HCEC 1CT (cell line): ENCODE measurements at places on chromosomes 5 and 9.
A peak's percentile ranks its signal among the peaks of the same experiment; 100 is the strongest.

GRCh38 chr5:45696206-45696836, at the start of gene HCN1:
Gene HCN1 (minus strand): TSS chr5:45696380.
- DNase-seq: no peak

DNA sequence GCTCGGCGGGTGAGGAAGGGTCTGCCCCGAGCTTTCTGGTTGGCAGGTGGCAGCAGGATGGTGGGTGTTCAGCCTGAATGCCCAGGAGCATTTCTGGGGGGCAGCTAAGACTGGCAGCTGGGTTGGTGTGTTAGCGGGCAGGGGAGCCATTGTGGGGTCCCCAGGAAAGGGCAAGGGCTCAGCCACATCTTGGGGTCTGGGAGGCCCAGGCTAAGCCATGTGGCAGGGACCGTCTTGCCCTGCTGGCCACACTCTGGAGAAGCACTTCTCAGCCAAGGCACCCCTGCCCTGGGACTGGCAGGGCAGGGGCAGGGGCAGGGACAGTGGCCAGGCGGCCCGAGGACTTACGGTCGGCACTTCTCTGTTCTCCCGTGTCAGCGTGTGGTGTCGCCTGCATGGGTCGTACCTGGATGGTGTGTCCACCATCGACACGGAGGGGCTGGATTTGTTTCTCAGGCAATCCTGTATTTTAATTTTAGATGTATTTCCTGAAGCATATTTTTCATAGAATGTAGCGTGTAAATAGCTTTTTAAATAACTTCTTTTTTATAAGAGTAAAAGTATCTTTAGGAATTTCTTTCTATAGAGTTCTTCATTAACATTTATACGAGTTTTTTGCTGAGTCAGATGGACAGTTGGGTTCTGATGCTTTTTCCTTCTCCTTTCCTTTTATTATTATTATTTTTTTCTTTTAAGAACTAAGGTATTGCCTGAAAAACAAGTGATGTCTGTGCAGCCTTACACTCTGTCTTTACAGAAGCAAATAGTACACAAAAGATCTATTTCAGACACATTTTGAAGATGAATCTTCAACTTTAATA, 102.0 kb downstream of the PHF2 start:
- no peak for DNase-seq

- DNase-seq: no peak
These were observed 7.7 kb downstream of the FBXO38 start for GRCh38 chr5:148391422-148391821.

DNA sequence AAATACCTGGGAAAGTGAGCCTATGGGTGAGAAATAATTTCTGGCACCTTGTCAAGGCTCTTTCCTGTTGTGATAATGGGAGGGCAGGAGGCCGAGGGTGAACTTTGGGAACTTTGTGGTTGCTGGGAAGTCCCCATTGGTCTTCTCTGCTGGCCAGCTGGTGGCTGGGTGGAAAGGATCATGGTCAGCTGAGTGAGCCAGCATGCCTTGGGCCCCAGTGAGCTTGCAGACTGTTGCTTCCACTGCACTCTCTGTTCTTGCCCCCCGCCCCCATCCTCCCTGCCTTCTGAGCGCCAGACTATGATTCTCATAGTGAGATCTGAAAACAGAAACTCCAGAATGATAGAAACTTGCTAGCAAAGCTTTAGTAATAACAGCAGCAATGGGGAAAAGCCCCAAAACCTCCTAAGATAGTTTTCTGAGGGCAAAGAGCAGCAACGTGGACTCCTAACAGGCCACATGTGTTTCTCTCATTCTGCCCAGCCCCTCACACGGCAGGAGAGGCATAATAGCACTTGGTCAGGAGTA, 139.2 kb upstream of the SMARCA2 start:
- DNase-seq: no peak

DNA sequence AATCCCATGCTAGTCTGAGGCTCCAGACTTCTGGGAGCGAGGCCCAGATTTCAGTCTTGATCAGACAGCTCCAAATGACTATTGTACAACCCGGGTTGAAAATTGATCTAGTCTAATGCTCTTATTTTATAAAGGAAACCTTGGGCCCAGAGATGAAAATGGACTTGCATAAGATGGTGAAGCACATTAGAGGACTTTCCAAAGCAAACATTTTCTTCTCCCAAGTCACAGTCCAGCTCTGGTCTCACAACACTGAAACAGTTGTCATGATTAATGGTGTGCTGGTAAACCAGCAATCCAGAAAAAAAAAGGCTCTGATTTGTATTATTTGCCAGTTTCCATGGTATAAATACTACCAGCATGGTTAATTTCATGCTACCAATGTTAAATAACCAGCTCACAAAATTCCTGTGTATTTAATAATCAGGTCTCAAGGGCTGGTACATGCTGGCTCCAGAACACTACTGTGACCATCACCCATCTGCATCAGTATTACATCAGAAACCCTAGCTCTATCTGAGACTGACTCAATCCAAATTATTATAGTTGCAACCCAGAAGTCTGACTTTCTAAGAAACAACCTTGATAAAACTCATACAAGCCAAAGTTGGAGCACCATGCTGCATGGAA, 32.5 kb upstream of the ABLIM3 start:
- DNase-seq: no peak

- DNase-seq: no peak
These were observed 2.0 kb downstream of the CTNNA1 start for GRCh38 chr5:138755084-138755748.

GRCh38 chr5:72245546-72245945, 74.5 kb downstream of the MRPS27 start:
- DNase-seq: no peak

GRCh38 chr9:112069318-112070169, 105.6 kb downstream of the SUSD1 start:
- no peak for DNase-seq

DNA sequence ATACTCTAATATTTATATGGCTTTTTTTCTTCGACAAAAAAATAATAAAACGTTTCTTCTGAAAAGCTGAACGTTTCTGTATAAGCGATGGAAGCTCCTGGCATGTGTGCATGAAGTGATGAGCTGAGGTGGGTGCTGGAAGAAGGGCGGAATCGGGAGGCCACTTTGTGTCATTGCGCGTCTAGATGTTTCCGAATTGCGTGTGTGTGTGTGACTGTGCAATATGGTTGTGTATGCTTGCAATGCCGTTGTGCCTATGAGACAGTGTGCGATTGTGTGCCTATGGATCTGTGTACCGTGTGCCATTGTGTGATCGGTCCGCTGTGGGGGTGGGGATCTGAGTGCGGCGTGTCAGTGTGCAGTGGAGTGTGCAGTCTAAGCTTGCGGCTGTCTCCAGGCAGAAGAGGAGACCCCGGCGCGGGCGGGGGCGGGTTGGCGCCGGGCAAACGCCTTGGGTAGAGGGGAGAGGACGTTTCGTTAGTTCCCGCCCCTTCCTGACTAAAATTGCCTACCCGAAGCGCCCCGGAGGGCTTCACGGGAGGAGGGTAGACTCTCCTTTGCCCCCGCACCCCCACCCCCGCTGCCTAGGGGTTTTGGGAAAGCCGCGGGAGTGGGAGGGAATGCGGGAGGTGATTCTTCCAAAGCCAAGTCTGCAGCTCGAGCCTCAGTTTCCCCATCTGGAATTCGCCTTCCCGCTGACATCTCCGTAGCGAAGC, 24.2 kb downstream of the PCDHGC5 start:
- DNase-seq: peak; percentile 51

- DNase-seq: no peak
These were observed 77.1 kb downstream of the CAMK4 start for GRCh38 chr5:111301264-111301663.

- DNase-seq: no peak
These were observed 1.9 kb downstream of the PCDHGC5 start for GRCh38 chr5:141490771-141491170.

DNA sequence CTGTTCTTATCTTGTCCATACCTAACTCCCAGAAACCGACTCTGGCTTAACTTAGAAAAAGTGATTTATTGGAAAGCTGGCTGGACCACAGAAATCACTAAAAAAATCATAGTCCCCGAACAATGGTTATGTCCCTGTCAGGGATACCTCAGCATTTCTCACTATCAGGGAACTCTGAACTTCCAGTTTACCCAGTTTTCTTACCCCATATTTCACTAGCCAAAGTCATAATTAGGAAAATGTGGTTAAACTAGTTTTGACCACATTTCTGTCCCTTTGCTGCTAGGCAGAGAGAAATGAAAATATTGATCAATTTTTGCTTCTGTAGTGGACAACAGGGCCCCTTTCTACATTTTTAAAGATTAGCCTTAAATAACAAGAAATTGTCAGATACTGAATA, 38.2 kb downstream of the ST8SIA4 start:
- DNase-seq: no peak

DNA sequence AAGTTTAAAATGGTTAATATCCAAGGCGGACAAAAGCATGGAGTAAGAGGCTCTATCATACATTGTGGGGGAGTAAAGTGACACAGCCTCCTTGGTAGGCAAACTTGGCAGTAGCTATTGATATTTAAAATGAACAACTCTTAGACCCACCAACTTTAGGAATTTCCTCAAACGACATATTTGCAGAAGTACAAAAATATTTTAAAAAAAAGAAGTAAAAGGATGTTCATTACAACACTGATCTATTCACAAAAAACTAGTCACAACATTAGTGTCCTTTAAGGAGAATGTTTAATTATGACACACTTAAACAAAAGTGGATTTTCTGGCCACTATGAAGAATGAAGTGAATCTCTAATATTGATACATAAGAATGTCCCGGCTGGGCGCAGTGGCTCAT, 1.7 kb downstream of the ALG2 start:
- DNase-seq: no peak

- no peak for DNase-seq
These were observed 1574.5 kb upstream of the WWC1 start for GRCh38 chr5:166716856-166717492.

DNA sequence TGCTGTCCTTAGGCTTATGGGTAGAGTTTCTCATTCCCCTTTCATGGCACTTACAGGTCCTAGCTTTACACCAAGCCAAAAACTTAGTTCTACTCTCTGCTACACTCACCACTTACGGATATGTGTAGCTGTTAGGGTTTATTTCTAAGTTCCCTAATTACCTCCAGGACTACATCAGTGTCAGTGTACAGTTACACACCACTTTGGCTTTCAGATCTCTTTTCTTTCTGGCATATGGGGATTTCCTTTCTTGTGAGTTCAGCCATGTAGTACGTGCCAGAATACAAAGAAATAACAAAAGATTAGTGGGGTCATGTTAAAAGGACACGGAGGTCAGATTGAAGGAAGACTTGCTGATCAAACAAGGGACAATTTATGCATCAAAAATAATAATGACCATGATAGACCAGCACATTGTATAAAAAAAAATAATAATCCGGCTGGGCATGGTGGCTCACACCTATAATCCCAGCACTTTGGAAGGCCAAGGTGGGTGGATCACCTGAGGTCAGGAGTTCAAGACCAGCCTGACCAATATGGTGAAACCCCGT, 41.8 kb downstream of the LYRM7 start:
- no peak for DNase-seq

GRCh38 chr9:93304574-93305496, 120.9 kb downstream of the WNK2 start:
- peak; percentile 41 for DNase-seq

DNA sequence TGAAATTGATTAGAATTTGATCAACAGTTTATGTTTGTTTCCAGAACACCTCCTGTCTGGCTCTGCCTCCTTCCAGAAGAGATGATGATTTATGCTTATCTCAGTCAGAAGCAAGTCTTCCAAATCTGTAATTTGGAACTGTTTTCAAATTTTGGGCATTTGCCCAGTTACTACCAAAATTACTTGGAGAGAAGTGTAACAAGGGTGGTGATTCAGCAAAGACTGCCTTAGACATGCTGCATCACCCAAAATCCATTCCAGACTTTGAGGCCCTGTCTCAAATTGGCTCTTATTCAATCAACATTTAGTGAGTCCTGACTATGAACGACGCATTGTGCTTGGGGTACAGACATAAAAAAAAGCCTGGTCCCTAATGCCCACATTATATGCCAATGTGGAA, 89.4 kb downstream of the SH3TC2 start:
- peak; percentile 49 for DNase-seq

DNA sequence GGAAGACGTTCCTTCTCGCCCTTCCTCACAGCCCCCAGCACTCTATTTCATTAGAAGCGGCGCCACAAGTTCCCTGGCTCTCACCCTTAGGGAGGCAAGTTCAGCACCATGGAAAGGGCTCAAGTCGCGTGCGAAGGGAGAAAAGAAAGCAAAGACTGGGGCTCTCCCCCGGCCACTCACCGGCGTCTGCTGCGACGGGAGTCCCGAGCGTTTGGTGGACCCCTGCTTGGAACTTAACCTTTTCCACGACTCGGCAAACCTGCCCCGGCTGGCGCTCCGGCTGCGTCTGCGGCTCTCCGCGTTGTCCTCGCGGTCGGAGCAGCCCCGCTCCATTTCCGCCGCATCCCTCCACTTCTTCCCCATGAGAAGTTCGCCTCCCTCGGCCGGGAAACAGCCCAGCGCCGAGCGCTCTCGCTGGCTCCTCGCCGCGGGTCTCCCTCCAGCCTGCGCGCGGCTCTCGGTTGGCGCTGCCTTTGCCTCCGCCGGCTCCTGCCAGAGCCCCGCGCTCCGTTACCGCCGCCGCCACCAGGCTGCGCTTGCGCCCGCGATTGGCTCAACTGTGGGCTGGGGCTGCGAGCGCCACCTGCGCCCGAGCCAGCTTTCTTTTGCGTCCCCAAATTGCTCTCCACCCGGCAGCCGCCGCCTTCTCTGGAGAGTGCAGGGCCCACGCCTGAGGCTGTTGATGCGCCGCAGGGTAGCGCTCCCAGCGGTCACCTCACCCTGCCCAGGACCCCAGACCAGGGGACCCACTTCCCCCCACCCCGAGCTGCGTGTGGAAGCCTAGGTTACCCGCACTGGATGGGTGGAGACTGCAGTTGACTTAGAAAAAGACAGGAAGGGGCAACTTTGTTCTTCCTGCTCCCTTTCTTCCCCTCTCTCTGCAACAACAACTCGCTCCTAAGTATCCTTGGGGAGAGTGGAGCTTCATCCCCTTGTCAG, 321.6 kb downstream of the CEMIP2 start:
- no peak for DNase-seq

- DNase-seq: no peak
These were observed 378.8 kb upstream of the TLE4 start for GRCh38 chr9:79193001-79193400.

- DNase-seq: no peak
These were observed 31.3 kb downstream of the CPEB4 start for GRCh38 chr5:173919443-173919842.

GRCh38 chr9:86766912-86767311, 180.4 kb downstream of the GAS1 start:
- peak; percentile 90 for DNase-seq

- DNase-seq: no peak
These were observed 730 bp downstream of the WWC1 start for GRCh38 chr5:168291964-168292785.

- no peak for DNase-seq
These were observed 69.3 kb downstream of the ISOC1 start for GRCh38 chr5:129163810-129164378.
